Nephron progenitor cell (in vitro differentiated cells): ENCODE measurements at places on chromosomes 6 and 20.
A peak's percentile ranks its signal among the peaks of the same experiment; 100 is the strongest.

GRCh38 chr20:32050851-32051556 is 1.0 kb upstream of the HCK start:
- peak; percentile 24 for DNase-seq
- peaks cover 59% of the 10 kb centered on the region for H3K27me3 ChIP-seq
- H3K36me3 ChIP-seq = no peaks in the 10 kb centered on the region
- peak overlapping the region; percentile 80 for H3K4me3 ChIP-seq

- no peaks in the 10 kb centered on the region for H3K27me3 ChIP-seq
- H3K4me1 ChIP-seq = peaks cover 37% of the 10 kb centered on the region
- DNase-seq = no peak
- no peak overlapping the region for H3K27ac ChIP-seq
Observed at GRCh38 chr6:138596591-138596990, 97.3 kb upstream of the NHSL1 start.

DNA sequence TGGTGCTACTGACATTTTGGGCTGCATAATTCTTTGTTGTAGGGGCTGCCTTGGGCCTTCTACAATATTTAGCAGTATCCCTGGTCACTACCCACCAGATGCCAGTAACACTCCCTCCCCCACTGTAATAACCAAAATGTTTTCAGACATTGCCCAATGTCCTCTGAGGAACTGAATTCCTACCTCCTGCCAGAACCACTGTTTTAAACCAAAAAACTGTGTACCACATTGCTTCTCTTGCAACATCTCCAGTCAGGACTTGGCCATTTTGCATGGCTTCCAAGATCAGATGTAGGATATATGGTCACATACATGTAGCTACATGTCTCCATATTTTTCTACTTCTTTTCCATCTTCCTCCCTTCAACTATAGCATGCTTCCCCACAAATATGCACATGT is 97.4 kb upstream of the IFNGR1 start:
- H3K36me3 ChIP-seq = no peaks in the 10 kb centered on the region
- H3K27me3 ChIP-seq = no peaks in the 10 kb centered on the region
- no peak overlapping the region for H3K4me3 ChIP-seq
- no peak overlapping the region for H3K27ac ChIP-seq
- DNase-seq = no peak
- peaks cover 38% of the 10 kb centered on the region for H3K4me1 ChIP-seq

DNA sequence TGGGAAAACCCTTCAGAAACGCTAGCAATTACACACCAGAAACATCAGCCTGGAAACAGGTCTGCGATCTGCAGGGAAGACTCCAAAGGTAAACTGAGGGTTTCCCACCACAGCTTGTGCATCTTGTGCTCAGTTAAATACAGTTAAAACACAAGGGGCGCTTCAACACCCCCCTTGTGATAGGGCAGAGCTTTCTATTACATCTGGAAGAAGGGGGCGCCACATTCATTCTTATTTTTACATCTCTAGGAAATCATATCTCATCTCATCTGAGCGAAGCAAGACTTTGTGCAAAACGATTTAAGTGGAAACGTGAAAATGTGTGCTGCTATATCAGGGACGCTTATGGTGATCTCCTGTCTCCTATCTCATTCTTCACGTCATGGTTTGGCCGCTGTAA is 58.5 kb downstream of the PRND start:
- H3K36me3 ChIP-seq = no peaks in the 10 kb centered on the region
- H3K27me3 ChIP-seq = peaks cover 3% of the 10 kb centered on the region
- H3K27ac ChIP-seq = no peak overlapping the region

DNA sequence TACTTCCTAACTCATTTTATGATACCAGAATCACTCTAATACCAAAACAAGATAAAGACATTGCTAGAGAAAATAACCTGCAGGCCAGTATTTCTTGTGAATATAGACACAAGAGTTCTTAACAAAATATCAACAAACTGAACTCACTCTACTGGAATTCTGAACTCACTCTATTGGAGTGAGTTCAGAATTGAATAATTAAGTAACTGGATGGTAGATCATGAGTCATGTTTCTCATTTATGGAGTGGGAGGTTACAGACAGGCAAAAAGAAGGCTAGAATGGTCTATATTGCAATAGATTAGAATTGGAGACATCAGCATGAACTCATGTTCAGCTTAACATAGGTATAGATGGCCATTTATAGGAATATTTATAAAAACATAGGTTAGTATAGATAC is 26.6 kb upstream of the C6orf58 start:
- H3K4me1 ChIP-seq = peaks cover 9% of the 10 kb centered on the region
- peaks cover 3% of the 10 kb centered on the region for H3K27me3 ChIP-seq
- H3K36me3 ChIP-seq = no peaks in the 10 kb centered on the region
- DNase-seq = no peak
- no peak overlapping the region for H3K27ac ChIP-seq

GRCh38 chr6:25242567-25242966 is 36.6 kb upstream of the CARMIL1 start:
- H3K36me3 ChIP-seq = no peaks in the 10 kb centered on the region

DNA sequence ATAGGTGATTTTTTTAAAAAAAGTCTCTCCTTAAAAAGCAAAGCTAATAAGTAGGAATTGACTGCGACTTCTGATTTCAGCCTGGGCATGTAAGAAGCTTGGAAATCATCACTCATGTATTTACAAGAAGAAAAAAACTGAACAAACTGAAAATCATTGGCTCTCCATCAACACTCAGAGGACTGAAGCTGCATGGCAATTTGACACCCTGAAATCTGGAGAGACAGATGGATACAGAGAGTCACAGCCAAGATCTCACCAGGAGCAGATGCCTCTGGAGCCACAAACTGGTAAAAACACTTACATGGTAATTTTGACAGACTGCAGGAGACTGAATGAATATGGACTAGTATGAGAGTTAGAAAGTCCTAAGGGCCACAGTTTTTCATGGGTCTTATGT is 191.2 kb upstream of the TCF21 start:
- peaks cover 4% of the 10 kb centered on the region for H3K27me3 ChIP-seq
- H3K36me3 ChIP-seq = no peaks in the 10 kb centered on the region
- no peak overlapping the region for H3K4me3 ChIP-seq
- peaks cover 5% of the 10 kb centered on the region for H3K4me1 ChIP-seq
- no peak for DNase-seq

GRCh38 chr6:126873351-126873750 is 245.1 kb upstream of the RSPO3 start:
- no peak for DNase-seq
- H3K27me3 ChIP-seq = no peaks in the 10 kb centered on the region
- no peaks in the 10 kb centered on the region for H3K4me1 ChIP-seq
- no peak overlapping the region for H3K27ac ChIP-seq
- no peak overlapping the region for H3K4me3 ChIP-seq

- no peak overlapping the region for H3K4me3 ChIP-seq
- H3K36me3 ChIP-seq = no peaks in the 10 kb centered on the region
- peaks cover 34% of the 10 kb centered on the region for H3K4me1 ChIP-seq
- H3K27ac ChIP-seq = no peak overlapping the region
- no peak for DNase-seq
Observed at GRCh38 chr6:7674291-7674690, 51.6 kb upstream of the BMP6 start.

- H3K4me3 ChIP-seq = no peak overlapping the region
- H3K27ac ChIP-seq = no peak overlapping the region
- peaks cover 17% of the 10 kb centered on the region for H3K27me3 ChIP-seq
- H3K4me1 ChIP-seq = no peaks in the 10 kb centered on the region
- no peaks in the 10 kb centered on the region for H3K36me3 ChIP-seq
Observed at GRCh38 chr6:159252955-159253508, 83.8 kb downstream of the FNDC1 start.
